ENCODE measurements at places on chromosomes 7 and 10.

GRCh38 chr7:22060863-22061262 is 115.2 kb upstream of the CDCA7L start:
- DNase-seq: no peak

DNA sequence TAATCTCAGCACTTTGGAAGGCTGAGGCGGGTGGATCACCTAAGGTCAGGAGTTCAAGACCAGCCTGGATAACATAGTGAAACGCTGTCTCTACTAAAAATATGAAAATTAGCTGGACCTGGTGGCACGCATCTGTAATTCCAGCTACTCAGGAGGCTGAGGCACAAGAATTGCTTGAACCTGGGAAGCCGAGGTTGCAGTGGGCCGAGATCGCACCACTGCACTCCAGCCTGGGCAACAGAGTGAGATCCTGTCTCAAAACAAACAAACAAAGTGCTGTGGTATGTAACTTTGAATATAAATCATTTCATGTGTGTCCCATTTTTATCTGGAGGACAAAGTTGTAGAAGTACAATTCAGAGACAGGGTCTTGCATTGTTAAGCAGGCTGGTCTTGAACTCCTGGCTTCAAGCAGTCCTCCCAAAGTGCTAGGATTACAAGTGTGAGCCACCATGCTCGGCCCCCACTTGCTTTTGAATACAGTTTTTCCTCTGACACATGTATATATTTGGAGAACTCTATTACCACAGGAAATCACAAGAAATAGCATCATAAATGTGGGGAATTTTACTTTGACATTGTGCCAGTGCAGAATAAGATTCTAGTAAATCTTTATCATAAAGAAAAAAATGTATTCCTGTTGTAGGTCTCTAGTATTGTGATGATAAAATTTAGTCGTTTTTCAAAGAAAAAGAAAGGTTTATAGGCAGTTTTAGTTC is 32.6 kb downstream of the PTPN12 start:
- no peak for DNase-seq

DNA sequence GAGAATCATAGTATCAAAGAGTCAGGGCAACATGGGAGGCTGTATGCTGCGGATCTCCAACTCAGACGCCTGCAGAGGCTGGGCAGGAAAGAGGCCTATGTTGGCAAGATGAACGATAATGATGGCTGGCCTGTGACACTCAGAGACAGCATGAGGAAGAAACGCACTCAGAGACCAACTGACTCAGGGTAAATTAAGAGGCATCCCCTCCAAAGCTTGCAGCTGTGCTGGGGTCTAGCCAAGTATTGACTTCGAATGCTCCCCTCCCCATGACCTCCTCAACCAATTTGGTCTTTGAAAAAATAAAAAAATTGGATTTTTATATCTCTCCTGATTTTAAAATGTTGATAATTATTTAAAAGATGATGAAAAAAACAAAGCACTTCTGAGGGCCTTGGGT is 718.9 kb downstream of the GRID1 start:
- DNase-seq: no peak

- no peak for DNase-seq
Observed at GRCh38 chr7:150756858-150757257, 19.6 kb downstream of the GIMAP5 start.

- DNase-seq: no peak
Observed at GRCh38 chr10:86968271-86968993, at the start of gene ADIRF. ADIRF (plus strand) TSS chr10:86968482; CDS start chr10:86968545, 63 bp downstream.

DNA sequence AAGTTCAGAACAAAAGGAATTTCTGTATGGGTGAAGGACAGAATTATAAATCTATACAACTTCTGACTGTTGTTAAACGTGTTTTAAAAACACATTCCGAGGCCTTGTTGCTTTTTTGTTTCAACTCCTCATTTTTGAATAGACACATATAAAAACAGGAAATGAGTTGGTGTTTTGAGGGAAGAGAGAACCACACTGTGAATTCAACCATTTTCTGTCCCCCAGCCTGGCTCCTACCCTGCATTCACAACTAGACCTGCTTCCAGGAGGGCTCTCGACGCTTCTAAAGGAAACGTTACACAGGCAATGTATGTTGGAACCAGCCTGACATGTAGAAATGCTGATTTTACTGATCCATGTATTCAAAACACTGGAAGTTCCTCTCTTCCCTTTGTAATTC is 76.5 kb downstream of the OR13A1 start:
- DNase-seq: no peak

DNA sequence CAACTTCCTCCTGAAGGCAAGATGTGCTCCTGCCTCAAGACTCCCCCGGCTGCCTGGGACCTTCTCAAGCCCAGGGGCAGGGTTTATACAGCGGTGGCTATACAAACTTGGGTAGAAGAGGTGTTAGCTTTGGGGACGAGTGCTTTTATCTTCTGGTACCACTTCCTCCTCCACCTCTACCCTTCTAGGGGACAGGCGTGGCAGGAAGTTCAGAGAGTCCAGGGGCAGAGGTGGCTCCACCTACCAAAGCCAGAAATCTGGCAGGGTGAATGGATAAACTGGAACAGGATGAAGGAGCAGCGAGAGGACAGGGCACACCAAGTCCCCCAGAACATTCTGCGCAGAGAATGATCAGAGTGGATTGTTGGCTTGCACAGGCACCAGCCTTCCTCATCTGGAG is 24.0 kb upstream of the TM9SF3 start:
- DNase-seq: no peak

- DNase-seq: peak; percentile 54
Observed at GRCh38 chr10:72079356-72079755, 9.0 kb downstream of the SPOCK2 start.

- no peak for DNase-seq
Observed at GRCh38 chr10:63286340-63286739, 153.2 kb downstream of the NRBF2 start.

DNA sequence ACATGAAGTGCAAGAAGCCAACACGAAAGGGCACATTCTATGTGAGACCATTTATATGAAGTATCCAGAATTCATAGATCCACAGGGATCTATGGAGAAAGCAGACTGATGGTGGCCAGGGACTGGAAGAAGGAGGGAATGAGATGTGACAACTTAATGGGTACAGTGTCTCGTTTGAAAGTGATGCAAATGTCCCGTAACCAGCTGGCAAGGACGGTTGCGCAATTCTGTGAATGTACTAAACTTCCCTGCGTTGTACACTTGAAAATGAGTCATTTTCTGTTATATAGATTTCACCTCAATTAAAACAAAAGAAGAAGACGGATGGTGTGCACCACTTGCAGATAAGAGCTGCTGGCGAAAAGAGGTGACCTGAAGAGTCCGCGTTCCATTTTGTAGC is 861.1 kb downstream of the TYW1 start:
- no peak for DNase-seq

- DNase-seq: no peak
Observed at GRCh38 chr10:119942973-119943372, 50.4 kb downstream of the SEC23IP start.
